ENCODE measurements at places on chromosomes 12 and 14.
A peak's percentile ranks its signal among the peaks of the same experiment; 100 is the strongest.

GRCh38 chr14:88791629-88792472 is 902 bp downstream of the EML5 start:
- DNase-seq = peak; percentile 3

DNA sequence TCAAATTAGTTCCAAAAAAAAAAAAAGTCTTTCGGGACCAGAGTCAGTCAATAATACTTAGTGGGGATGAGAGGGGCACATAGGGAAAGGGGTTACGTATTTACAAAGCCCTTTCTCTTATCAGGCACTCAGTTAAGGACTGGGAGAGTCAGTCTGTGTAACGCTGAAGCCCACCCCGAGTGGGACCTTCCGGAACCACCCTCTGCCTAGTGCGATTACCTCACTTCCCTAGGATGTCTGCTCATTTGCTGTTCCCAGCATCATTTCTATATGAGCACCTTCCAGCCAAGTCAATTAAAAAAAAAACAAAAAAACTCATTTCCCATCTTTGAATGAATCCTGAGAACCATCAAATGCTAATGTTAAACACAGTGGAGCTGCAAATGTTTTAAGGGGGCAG is 76.9 kb downstream of the BMP4 start:
- no peak for DNase-seq

DNA sequence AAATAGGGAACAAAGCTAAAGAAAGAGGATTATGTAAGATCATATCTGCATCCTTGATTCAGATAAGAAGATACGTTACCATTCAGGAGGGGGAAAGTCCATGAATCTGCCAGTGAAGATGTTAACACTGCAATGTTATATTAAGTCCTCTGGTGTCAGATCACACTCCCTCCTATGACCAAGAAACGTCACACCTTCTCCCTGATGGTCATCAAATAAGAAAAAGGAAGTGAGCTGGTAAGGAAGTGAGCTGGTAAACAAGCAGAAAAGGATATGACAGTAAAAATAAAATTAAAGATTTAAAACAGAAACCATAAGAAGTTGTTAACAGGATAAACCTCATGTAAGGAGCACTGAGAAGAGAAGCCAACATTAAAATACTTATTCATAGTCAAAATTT is 340.2 kb downstream of the SEC23A start:
- no peak for DNase-seq

DNA sequence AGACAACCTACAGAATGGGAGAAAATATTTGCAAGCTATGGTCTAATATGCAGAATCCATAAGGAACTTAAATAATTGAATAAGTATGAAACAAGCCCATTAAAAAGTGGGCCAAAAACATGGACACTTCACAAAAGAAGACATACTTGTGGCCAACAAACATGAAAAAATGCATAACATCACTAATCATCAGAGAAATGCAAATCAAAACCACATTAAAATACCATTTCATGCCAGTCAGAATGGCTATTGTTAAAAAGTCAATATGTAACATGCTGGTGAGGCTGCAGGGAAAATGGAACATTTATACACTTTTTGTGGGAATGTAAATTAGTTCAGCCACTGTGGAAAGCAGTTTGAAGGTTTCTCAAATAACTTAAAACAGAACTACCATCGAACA is 945.4 kb upstream of the FLRT2 start:
- DNase-seq = no peak

- DNase-seq = no peak
Measured at GRCh38 chr12:54148560-54149429, 40.0 kb downstream of the SMUG1 start.

DNA sequence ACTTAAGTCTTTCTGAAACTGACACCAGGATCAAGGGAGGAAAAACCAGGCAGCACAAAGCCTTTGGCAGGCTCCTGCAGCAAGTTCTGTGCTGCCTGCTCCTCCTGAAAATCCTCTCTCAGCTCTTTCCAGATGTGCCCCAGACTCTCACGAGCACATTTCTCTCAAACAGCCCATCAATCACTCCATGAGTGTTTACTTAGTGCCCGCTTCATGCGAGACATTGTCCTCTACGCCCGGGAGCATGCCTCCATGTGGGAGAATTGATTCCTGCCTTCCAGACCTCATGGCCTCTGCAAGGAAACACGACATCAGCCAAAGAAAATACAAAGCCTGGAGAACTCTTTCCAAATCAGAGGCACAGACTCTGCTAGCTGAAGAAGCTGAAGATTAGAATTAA is 46.5 kb upstream of the TSPAN11 start:
- DNase-seq = no peak

- DNase-seq = no peak
Measured at GRCh38 chr12:17030338-17030737, 424.4 kb upstream of the LMO3 start.

- DNase-seq = no peak
Measured at GRCh38 chr12:31008241-31008761, 65.4 kb upstream of the DDX11 start.

DNA sequence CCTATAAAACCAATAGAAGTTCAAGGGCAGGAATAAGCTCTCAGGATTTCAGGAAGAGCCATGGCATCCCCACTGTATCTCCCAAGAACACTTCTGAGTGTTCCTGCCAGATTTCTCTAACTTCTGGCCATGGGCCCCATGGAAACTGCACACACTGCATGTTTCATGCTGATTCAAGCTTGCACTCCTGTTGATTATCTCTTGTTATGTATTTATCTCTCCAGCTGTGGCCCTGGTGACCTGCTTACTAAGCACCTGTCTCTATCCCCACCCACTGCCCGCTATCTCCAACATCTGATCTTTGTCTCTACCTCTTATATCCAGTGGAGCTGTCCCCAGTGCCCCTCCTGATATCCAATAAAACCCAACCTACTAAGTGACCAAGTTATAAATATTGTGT is 285.3 kb downstream of the PDZRN4 start:
- DNase-seq = no peak

GRCh38 chr12:15244341-15244740 is 23.1 kb upstream of the RERG start:
- no peak for DNase-seq

- DNase-seq = no peak
Measured at GRCh38 chr14:28870033-28870564, 103.5 kb downstream of the FOXG1 start.

GRCh38 chr12:54175200-54175963 is 13.4 kb downstream of the SMUG1 start:
- no peak for DNase-seq

DNA sequence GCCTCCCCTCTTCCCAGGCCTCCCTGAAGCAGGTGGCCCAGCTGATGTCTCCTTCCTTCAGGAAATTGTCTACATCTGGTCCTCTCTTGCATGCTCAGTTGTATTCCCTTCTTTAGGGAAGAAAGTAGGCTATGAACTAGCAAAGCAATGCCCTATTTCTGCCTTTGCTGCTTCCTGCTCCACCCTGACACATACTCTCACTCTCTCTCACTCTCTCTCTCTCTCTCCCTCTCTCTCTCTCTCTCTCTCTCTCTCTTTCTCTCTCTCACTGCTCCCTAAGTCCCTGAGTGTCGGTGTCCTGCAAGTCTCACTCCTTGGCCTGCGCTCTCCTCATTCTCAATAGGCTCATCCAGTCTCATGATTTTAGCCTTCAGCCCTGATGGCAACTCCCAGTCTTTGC is 19.4 kb upstream of the PARP11 start:
- DNase-seq = no peak

DNA sequence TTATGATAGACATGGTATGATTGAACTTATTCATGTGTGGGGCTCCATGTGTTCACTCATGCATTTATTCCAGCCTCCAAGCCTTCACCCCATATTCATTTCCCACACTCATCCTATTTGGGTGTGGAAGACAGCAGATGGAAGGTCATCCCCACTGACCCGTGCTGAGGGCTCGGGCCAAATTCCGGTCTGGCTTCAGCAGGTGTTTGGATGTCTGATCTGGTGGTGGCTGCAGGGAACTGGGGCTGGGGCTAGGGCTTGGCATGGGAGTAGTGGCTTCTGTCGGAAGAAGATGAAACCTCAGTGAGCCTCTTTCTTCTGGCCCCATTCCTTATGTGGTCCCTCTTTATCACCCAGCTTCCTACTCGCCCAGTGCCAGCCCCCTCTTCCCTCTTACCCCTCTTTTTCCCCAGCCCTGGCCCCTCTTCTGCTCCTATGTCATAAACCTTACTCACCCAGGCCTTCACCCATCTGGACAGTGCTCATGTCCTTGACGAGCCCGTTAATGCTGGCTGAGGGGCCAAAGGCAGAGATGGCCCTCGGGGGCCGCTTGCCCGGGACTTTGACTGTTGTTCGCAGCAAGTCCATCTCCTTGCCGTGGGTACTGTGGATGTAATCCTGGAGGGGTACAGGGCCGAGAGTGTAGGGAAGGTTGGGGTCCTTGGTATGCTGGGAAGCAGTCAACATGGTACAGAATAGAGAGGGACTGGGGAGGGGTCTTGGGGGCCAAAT is 8.0 kb downstream of the AGAP2 start:
- no peak for DNase-seq

DNA sequence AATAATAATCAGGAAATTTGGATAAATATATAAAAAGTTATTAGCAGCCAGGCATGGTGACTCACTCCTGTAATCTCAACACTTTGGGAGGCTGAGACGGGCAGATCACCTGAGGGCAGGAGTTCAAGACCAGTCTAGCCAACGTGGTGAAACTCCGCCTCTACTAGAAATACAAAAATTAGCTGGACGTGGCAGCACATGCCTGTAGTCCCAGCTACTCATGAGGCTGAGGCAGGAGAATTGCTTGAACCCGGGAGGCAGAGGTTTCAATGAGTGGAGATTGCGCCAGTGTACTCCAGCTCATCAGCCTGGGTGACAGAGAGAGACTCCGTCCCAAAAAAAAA is 64.5 kb downstream of the SYT1 start:
- no peak for DNase-seq

DNA sequence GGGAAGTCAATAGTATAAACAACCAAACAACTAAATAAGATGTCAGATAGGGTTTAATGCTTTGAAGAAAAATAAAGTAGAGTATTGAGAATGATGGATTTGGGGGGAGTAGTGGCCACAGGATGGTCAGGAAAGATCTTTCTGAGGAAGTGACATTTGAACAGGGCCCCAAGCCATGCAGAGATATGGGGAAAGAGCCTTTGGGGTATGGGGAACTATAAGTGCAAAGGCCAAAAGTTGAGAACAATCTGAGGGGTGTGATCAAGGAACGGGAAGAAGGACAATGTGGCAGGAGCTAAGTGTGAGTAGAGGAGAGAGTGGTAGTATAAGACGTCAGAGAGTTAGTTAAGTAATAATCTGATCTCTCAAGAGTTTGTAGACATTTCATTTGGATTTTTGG is 1.3 kb downstream of the MRPS35 start:
- DNase-seq = no peak

GRCh38 chr12:40802656-40803055 is 110.4 kb downstream of the CNTN1 start:
- no peak for DNase-seq

DNA sequence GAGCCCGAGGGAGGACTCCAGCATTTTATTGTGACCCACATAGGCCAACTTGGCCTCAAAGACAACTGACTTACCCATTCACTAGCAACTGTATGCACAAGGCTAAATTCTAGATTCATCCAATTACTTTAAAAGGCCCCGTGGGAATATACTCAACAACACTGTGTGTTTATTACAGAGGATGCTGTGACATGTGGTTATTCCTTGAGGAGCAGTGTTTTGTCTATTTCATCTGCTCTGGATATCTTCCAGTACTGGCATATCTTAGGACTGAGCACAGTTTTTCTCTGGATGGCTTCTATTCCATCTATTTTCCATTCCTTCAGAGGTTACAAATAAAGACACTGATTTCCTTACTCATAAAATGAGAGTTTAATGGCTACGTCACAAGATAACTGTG is 87.2 kb upstream of the KRAS start:
- no peak for DNase-seq

DNA sequence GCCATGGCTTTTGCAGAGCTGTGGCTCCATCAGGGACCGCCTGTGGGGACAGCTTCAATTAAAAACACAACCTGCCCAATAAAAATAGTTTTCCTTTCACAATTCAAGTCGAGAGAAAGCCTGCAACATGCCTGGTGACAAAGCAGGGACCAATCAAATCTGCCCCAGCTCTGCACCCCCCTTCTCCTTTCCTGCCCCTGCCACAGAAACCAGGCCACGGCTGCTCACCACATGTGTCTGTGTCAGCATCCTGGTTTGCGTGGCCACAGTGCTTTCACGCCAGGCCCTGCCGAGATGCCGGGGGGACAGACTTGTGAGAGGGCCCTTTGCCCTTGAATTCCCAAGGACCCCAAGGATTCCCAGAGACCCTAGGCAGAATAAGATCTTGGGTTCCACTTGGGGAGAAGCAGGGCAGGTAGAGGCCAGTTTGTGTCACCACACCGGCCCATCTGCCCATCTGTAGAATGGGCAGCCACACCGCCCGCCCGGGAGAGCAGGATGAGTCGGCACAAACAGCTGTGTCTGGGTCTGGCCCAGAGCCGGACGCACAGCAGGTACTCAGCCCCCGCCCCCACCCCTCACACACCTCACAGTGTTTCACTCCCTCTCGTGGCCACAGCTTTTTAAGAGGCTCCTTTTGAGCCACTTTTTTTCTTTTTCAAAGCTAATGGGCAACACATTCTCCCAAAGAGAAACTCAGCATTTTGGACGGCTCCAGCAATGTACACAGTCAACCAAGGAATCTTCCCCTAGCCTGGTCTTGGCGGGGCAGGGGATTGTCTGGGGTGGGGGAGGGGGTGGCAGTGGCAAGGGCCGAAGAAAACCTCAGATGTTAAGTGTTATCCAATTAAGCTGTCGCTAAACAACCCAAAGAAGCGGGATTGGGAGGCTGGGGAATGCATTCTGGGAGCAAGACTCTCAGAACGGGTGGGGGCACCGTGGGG is 41.5 kb downstream of the BCL11B start:
- DNase-seq = peak; percentile 90

- no peak for DNase-seq
Measured at GRCh38 chr12:125015680-125016310, 22.4 kb downstream of the BRI3BP start.

- no peak for DNase-seq
Measured at GRCh38 chr12:18690653-18691052, 47.2 kb downstream of the PLCZ1 start.

- DNase-seq = no peak
Measured at GRCh38 chr12:52331039-52331438, 9.8 kb upstream of the KRT83 start.
